ENCODE measurements at places on chromosomes 7 and 10.
A peak's percentile ranks its signal among the peaks of the same experiment; 100 is the strongest.

- DNase-seq = no peak
Measured at GRCh38 chr7:71198887-71199286, 66.9 kb downstream of the GALNT17 start.

DNA sequence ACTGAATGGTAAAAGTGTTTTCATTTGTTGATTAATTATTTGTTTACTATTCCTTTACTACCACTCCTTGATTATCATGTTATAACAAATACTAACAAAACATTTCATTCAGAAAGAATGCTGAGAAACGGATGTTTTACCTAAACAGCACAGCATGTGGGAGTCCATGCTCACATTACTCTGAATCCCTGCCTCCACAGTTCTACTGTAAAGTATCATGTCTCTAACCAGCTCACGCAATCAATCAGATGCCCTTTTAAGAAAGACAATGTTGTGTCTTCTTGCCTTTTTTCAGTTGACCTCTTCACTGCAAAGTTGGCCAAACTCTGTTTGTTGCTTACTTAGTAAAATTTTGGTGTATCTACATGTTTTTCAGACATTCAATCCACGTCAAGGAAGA lies 232.5 kb upstream of the MDFIC start:
- DNase-seq = no peak

DNA sequence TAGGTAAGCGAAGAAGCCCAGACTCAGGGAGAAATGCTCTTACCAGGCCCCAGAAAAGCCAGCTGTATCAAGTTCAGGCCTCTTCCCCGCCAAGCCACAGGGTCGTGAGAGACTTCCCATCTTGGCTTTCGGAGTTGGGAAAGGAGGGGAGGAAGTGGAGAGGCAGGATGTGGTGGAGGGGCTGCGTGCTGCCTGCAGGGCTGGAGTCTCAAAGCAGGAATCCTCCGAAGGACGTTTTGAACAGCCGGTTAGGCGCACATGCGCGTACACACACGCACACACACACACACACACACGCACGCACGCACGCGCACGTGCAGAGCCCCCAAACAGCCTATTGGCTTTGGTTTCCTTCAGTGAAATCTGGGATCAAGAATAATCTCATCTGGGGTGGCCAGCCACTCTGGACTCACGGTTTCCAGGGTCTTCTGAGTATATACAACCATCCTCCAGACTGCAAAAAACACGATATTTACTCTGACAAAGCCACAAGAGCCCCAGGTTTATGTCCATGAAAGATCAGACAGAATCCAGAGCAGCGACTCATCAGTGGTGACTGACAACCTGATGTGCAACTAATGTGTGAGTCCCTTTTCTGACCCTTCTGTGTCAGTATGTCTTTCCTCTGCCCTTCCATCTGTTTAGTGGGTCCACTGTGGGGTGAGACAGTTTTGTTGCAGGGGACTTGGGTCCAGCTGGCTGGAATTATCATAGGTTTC lies 115.0 kb upstream of the ZNF438 start:
- peak; percentile 77 for DNase-seq

DNA sequence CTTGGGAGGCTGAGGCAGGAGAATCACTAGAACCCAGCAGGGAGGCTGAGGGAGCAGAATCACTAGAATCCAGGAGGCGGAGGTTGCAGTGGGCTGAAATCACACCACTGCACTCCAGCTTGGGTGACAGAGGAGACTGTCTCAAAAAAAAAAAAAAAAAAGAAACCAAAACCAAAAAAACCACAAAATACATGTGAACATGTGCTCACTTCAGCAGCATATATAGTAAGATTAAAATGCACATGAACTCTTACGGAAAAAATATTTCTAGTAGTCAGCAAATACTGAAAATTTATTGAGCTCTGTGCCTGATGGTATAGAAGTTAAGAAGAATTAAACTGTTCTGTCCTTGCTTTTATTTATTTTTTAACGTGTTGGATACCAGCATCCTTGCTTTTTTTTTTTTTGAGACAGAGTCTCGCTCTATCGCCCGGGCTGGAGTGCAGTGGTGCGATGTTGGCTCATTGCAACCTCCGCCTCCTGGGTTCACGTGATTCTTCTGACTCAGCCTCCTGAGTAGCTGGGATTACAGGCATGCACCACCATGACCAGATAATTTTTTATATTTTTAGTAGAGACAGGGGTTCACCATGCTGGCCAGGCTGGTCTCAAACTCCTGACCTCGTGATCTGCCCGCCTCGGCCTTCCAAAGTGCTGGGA lies 9.6 kb upstream of the ZNF487 start:
- no peak for DNase-seq

DNA sequence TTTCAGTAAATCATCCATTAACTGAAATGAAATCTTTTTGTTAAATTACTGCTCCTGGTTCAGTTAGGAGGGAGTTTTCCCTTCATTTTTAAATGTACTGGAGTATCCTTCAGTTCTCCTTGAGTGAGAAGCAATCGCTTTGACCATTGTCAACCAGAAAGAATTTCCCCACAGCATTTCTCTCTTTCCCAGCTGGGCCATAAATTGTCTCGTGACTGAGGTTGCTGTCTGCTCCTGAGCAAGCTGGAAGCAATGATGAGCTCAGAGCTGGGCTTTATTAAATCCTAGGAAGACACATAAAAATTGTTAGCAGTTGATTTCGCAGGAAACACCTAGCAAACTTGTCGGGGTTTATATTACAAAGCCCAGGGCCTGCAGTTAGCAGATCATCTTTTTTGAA lies 102.0 kb upstream of the INSYN2A start:
- no peak for DNase-seq
